Stimulated activated CD4-positive, alpha-beta T cell treated with anti-CD3 and anti-CD28 coated beads, Interleukin-15, amount 100 ng/mL, for 48 hours (primary cell): ENCODE measurements at places on chromosomes 5 and 9.

DNA sequence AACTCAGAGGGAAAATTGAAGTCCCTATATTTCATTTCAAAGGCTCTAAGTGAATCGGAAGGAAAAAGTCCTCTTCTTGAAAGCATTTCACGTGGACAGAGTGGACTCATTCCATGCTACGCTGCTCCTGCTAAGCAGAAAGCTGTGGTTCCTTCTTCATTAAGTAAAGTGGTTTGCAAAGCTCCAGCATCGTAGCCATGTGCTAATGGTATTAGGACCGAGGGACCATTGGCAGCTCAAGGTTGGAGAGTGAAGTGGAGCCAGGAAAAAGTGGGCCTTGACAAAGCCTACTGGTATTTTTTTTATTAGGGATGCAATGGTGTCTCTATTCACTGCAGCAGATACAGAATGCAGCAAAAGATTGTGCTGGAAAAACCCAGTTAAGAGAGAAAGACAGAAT lies 16.4 kb upstream of the SEMA4D start:
- DNase-seq, result no peak

DNA sequence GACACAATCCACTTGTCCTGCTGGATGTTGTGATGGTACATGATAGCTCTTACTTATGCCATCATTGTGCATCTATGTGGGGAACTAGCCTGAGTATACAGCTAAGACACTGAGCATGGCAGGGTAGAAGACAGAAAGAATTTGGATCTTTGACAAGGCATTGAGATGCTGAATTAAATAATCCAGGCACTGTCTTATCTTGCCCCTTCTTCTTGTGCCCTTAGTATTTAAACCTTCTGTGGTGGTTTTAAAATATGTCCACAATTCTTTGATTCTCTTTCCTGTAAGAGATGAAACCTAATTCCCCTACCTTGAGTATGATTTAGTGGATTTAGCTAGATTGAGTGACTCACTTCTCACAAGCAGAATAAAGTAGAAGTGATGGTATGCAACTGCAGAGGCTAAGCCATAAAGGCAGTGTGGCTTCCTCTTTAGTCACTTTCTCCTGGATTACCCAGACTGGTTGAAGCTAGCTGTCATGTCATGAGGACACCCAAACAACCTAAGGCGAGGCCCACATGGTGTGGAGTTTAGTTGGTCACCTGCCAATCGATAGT lies 174.0 kb upstream of the NREP start:
- no peak for DNase-seq

DNA sequence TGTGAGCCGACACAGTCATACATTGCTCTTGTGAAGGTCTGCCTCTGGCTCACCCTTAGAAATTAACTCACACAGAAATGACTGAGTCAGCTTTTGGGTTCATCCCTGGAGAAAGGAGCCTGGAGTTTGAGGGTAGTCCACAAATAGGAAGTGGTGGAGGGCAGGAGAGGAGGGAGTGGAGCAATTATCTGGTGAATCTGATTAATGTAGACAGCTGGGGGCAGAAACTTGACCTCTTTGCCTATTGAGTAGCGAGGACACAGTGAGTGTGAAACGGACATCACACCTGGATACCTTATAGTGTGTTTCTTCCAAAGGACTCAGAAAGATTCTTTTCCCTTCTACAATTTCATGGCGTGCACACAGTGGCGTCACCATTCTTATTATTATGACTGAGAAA lies 48.5 kb upstream of the MSX2 start:
- no peak for DNase-seq

- DNase-seq, result no peak
These were observed 70.5 kb downstream of the GPBP1 start for GRCh38 chr5:57244331-57244730.

DNA sequence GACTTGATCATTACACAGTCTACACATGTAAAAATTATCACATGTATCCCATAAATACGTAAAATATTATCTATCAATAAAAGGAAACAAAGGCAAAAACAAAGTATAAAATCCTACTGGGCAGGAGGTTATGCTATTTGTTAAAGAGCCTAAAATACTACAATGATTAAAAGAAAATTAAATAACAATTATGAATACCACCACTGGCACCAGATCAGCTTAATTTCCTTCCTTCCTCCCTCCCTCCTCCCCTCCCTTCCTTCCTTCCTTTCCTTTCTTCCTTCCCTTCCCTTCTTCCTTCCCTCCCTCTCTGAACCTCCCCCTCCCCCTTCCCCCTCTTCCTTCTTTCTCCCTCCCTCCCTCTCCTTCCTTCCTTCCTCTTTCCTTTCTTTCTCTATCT lies 127.3 kb downstream of the HOMER1 start:
- no peak for DNase-seq

- no peak for DNase-seq
These were observed 45.6 kb downstream of the APTX start for GRCh38 chr9:32955655-32956478.

GRCh38 chr5:179118756-179119414 lies 58.7 kb downstream of the ZNF354C start:
- no peak for DNase-seq

DNA sequence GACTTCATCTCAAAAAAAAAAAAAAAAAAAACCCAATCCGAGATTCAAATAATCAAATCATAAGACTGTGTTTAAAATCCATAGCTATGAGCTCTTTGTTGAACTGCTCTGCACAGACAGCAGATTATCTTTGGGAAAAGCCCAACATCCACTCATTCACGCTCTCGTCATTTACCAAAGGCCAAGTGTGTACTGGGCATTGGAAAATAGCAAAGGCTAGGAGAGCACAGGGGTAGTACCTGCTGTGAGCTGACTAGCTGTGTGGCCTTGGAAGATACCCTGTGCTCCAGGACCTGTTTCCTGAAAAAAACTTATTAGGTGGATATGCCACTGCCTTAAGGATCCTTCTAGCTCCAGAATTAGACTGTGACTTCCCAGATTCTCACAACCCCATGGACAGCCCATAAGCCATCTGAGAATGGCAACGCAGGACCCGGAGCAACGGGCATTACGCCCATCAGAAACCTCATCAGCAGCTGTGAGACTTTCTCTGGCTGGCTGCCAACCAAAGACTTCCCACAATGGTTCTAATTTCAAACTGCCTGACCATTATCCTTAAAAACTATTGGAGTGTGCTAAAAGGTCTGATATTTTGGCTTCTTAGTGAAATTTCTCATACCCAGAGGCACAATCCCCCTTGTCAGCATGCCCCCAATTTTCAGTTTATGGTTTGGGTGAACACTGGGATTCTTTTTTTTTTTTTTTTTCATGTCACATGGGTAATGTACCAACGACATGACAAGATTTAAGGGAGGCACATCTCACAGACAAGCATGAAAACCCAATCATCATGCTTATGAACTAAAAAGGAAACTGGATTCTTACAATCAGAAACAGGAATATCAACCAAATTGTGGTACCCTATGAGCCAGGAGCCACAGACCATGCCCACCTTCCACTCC lies 16.8 kb downstream of the SERINC5 start:
- DNase-seq, result no peak

- DNase-seq, result no peak
These were observed 18.3 kb downstream of the PSAT1 start for GRCh38 chr9:78314953-78315870.

GRCh38 chr9:23850690-23851629 lies 24.9 kb upstream of the ELAVL2 start:
- DNase-seq, result no peak
